Esophagus muscularis mucosa (tissue), 4 donors: ENCODE measurements at places on chromosomes 3 and 15.
A peak's percentile ranks its signal among the peaks of the same experiment; 100 is the strongest.

DNA sequence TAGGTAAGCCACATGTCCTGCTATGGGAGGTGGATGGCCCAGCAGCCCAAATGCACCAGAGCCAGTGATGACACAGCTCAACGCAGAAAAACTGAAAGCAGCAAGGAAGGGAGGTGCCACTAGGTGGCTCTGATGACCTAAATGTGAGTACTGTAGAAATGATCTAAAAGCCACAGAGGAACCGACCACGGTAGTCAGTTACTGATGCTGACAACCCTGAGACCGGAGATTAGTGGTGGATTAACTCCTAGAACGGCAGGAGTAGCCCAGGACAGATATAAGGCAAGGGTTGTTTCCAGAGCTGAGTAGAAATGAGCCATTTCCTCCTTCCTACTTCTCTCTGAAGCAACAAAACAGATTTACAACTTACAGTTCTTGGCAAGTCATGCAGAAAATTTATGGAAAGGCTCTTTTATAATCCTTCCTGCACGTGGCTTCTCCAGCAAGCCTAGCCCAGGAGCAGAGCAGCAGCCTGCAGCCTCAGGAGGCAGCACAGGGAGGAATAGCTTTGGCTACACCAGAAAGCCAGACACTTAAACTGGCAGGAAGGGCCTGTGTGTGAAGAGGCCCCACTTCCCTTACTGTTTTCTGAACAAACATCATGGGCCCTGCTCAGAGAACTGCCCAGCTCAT, 13.1 kb downstream of the FBXL22 start:
- DNase-seq: no peak

- no peak for DNase-seq
Observed at GRCh38 chr15:49842031-49842730, 221.3 kb downstream of the DTWD1 start.

- DNase-seq: no peak
Observed at GRCh38 chr15:35197754-35198153, 112.7 kb upstream of the NANOGP8 start.

GRCh38 chr3:107117922-107118536, 259.2 kb upstream of the CCDC54 start:
- DNase-seq: no peak

- no peak for DNase-seq
Observed at GRCh38 chr3:99499235-99500158, 138.9 kb upstream of the COL8A1 start.

GRCh38 chr3:37149257-37149656, 25.1 kb downstream of the LRRFIP2 start:
- DNase-seq: no peak

DNA sequence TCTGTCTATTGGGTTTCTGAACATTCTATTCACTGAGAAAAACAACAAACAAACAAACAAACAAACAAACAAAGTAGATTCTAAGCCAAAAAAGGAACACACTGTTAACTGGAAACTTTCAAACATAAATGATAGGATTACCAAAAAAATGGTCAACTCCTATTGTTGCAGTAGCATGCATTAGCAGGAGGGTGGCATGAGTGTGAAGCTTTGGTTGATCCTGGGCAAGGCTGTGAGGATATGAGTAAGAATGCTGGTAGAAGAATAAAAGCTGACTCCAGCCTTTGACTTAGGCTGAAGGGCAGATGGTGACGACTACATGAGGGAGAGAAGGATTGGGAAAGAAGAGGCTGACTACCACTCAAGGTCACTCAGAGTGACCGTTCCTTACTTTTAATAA, 810.3 kb downstream of the VGLL3 start:
- no peak for DNase-seq

DNA sequence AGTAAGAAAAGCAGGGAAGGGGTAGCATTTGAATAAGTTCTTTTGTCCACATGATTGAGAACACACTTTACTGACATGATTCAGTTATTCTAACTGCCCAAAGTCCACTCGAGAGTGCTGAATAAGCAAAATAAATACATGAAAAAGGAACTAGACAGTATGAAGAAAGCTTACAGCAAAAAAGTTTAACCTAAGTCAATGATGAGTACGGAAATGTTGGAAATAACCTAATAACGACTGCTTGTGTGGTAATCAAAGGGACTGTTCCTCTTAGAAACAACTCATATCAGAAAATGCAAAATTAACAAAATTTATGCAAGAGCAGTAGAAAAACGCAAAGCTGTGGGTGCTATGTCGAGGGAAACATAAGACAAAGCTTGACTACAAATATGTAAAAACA, 36.6 kb downstream of the DMXL2 start:
- no peak for DNase-seq

GRCh38 chr15:69134791-69135190, 25.6 kb upstream of the GLCE start:
- no peak for DNase-seq

DNA sequence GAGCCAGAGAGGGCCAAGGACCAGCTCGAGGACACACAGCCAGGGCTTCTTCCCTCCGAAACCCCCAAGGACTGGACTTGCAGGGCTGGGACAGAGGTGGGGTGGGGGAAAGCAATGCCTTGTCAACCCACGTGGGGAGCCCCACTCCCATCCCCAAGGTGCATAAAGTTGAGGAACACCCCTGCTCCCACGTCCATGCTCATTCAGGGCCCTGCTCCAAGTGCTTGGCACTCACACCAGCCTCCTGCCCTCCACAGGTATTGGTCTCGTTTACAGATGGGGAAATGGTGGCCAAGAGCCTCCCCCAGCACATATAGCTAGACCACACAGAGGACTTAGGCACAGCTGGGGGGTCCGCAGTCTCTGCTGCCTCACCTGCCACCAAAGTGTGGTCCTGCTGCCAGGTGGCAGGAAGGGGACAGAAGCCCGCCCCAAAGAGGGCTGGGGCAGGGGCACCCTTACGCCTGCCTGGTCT, 50.5 kb upstream of the CSPG4 start:
- no peak for DNase-seq

DNA sequence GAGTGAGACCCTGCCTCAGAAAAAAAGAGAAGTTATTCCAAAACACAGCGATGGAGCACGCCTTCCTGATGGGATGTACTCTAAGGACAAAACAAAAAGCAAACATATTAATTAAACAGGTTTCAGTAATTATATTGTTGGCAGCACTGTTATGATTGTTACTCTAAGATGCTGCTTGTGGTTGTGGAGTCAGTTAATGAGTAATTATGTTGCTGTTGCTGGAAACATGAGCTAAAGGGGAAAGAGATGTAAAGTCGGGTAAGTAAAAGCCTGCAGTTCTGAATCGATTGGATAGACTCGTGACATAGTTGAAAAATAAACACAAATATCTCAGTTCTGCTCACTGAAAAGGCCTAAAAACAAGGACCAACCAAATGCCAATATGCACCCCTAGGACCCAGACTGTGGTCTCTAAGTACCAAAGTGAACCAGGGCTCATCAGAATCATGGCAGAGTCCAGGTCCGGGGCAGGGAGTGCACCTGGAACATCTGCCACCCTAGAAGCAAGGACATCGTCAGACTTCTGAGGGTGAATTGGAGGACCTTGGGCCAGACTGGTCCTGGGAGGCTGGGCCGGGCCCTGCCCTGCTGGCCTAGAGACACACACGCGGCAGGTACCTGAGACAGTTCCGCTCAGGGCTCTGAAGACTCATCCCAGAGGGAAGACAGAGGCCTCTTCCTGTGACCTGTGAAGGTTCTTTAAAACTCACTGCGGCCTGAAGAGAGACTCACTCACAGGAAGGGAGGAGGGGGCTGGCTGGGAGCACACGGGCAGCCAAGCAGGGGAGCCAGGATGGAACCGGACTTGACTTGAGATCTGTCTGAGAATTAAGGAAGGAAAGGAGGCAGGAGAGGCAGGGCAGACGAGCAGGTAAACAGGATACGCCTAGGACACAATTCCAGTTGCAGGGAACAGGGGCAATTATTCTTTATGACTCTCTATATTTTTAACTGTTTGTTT, 140.5 kb downstream of the LRRK1 start:
- peak; percentile 55 for DNase-seq

GRCh38 chr3:165918657-165918979, 81.4 kb upstream of the BCHE start:
- DNase-seq: no peak

GRCh38 chr15:84911879-84912660, 27.6 kb downstream of the SLC28A1 start:
- DNase-seq: peak; percentile 95

GRCh38 chr3:25456723-25457670, 28.9 kb downstream of the RARB start:
- DNase-seq: peak; percentile 12

- no peak for DNase-seq
Observed at GRCh38 chr3:184082465-184082864, 14.4 kb upstream of the HTR3E start.

DNA sequence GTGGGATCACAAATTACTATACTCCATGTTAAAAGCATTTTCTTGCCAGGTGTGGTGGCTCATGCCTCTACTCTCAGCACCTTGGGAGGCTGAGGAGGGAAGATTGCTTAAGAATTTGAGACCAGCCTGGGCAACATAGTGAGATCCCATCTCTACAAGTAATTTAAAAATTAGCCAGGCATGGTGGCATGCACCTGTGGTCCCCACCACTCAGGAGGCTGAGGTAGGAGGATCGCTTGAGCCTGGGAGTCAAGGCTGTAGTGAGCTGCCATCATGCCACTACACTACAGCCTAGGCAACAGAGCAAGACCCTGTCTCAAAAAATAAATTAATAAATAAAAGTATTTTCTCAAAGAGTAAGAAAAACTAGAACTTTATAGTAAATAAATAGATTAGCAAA, 22.9 kb upstream of the ABHD10 start:
- DNase-seq: no peak

GRCh38 chr15:87848012-87848411, 408.5 kb downstream of the NTRK3 start:
- DNase-seq: no peak

DNA sequence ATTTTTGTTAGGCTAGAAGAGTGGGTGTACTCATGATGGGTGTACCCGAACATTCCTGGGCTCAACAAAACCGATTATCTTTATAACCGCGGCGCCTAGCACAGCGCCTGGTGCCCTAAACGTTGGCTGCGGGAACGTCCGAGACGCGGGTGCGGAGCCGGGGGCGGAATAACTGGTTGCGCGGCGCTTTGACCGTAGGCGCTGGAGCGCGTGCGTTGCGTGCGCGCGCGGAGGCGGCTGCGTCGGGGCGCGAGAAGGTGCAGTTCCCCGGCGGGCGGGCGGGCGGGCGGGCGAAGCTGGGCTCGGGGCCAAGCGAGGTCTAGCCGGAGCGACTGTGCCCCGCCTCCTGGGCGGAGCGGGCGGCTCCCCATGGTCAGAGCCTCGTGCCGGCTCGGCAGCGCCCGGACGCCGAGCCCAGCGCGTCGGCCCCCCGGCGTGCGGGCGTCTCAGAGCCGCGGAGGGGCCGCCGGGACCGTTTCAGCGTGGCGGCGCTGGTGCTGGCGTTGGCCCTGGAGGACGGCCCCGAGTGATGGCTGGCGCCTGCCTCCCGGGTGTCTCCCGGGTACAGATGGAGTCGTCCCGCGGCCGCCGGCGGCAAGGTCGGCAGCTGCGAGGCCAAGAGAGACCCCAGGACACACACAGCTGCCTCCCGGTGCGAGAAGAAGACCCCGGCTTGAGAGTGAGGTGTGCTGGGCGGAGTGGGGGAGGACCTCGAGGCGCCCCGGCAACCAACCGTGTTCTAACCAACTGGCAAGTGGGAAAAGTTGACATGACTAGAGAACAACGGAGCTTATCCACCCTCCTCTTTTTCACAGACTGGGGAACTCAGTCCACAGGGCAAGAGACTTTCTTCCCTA, at the start of gene PLAAT1:
Gene PLAAT1, plus strand, starts transcription at position 373 of the 857 bp plus-strand sequence. CDS start 14,429 bp downstream, outside the sequence.
- DNase-seq: no peak

DNA sequence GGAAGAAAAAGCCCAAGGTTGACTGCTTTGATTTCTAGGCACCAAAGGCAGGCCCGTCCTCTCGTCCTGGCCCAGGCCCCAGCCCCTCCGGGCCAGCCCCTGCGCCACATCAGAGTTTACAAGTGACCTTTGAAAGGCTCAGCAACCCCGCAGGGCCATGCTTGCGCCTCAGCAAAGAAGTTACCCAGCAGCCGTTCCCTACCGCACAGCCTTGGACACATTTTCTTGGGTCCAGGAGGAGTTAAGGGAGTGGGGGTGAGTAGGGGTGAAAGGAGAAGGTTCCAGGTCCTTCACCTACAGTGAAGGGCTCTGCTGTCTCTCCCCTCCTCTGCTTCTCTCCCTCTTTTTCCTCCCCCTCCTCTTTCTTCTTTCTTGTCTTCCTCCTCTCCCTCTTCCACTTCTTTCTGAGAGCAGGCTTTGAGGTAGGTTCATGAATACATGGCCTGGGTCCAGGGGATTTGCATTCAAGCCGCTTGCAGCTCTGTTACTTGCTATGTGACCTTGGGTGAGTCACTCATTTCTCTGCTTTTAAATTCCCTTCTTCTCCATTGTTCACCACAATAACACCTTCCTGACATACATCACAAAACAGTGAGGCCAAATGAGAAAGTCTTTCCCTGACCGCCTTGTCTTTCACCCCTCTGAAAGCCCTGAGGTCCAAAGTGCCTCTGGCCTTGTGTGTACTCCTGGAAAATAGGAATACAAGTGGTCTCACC, 223.3 kb upstream of the TPRG1 start:
- DNase-seq: peak; percentile 87

DNA sequence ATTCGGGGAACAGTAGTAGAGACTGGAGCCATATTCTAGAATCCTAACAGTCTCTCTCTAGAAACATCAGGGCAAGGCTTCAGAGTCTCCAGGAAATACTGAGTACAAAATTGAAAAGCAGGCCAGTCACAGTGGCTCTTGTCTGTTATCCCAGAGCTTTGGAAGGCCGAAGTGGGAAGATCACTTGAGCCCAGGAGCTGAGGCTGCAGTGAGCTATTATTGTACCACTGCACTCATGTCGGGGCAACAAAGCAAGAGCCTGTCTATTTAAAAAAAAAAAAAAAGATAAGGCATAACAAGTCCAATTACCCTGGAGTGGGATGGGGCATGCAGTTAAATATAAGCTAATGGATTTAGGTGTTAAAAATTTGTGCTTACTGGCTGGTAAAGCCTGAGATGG, 79.0 kb downstream of the SEMA6D start:
- DNase-seq: no peak

DNA sequence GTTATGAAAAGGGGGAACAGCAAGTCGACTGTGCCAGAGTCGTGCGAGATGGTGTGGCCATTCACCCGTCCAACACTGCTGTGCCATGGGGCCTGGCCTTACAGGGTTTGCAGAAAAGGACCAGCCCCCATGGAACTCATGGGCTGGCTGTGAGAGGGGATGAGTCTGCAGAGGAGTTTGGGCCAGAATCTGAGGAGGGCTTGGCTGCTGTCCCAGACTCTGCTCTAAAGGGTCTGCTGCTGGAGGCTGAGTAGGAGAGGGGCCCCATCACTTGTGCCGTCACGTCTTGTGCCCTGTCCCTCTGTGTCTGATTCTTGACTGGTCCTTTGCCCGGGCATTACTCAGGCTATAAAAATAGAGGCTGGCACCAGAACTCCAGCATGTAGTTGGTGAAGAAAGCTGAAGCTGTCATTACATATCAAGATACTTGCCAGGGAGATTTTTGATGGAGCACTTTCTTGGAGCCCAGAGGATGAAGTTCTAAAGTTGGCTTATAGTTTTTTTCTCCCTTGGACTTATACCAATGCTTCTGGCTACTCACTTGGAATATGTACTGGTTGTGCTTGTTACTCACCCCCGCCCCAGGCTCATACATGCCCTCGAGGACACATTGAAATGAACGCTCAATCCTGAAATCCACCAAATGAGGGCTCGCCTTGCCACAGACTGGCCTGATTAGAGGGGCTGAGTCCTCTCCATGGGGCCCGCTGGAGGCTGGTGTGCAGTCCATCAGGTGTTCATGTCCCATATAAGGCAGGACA, 10.2 kb downstream of the PXYLP1 start:
- peak; percentile 92 for DNase-seq

- no peak for DNase-seq
Observed at GRCh38 chr15:91422797-91423196, 322.7 kb downstream of the SV2B start.

- no peak for DNase-seq
Observed at GRCh38 chr3:162367429-162368260, 871.0 kb downstream of the OTOL1 start.

- no peak for DNase-seq
Observed at GRCh38 chr15:42356851-42357250, 2.5 kb upstream of the CAPN3 start.
